ENCODE measurements at places on chromosomes 13 and 19.
A peak's percentile ranks its signal among the peaks of the same experiment; 100 is the strongest.

- DNase-seq, result no peak
These were observed 44.7 kb downstream of the ARHGEF18 start for GRCh38 chr19:7393459-7393858.

DNA sequence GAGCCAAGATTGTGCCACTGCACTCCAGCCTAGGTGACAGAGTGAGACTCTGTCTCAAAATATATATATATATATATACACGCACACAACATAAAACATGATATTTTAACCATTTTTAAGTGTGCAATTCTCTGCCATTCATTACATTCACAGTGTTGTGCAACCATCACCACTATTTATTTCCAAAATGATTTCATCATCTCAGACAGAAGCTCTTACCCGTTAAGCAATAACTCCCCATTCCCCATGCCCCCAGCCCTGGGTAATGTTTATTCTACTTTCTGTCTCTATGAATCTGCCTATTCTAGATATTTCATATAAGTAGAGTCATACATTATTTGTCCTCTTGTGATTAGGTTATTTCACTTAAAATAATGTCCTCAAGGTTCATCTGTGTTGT, 20.3 kb downstream of the WDR88 start:
- DNase-seq, result no peak

GRCh38 chr19:5850743-5851293, 431 bp downstream of the FUT3 start:
- no peak for DNase-seq

DNA sequence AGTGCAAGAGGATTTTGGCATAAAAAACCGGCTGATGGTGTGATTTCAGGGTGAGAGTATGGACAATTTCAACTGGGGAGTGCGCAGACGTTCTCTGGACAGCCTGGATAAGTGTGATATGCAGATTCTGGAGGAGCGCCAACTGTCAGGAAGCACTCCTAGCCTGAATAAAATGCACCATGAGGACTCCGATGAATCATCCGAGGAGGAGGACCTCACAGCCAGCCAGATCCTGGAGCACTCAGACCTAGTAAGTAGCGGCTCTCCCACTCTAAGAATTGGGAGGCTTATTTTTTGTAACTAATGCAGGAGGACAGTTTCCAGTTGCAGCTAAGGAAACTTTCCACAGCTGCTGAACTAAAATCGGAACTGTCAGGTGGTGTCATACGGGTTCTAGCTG, 53.6 kb downstream of the ZAR1L start:
- DNase-seq, result peak; percentile 87

- DNase-seq, result no peak
These were observed 428 bp downstream of the RASAL3 start for GRCh38 chr19:15463861-15464371.

- DNase-seq, result no peak
These were observed 22.3 kb upstream of the TNFSF11 start for GRCh38 chr13:42551611-42552010.

GRCh38 chr19:48955308-48955958, 758 bp downstream of the BAX start:
- no peak for DNase-seq

GRCh38 chr19:507286-508203, at the start of gene TPGS1:
TPGS1 (plus strand) TSS chr19:507497; CDS start chr19:507507, 10 bp downstream.
- peak; percentile 85 for DNase-seq

DNA sequence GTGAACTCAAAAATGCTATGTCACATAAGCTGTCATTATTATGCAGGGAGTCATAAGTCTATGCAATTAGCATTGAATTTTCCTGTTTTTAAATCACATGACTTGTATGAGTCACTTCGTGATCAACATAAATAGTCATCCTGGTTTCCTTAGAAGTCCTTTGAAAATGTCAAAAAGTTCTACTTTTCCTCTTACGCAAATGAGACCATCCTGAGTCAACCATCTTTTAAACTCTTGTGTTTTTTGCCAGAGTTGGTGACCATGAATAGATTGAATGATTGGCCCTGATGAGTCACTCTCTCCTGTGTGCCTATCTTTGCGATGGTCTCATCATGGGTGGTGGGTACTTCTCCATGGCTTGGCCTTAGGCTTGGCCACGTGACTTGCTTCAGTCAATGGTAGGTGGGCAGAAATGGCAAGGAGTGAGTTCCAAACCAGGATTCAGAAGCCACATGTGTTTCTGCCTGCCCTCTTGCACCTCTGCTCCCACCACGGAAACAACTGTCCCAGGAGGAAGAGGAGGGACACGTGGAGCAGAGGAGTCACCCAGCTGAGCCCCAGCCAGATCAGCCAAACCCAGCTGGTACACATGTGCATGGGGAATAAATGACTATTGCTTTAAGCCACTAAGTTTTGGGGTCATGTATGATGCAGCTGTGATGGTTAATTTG, 123.5 kb upstream of the CACNA1A start:
- no peak for DNase-seq

- no peak for DNase-seq
These were observed 11.7 kb upstream of the OVOL3 start for GRCh38 chr19:36099166-36099785.

- no peak for DNase-seq
These were observed 15.9 kb upstream of the PAK4 start for GRCh38 chr19:39109641-39110040.

- no peak for DNase-seq
These were observed 12.8 kb upstream of the ADGRL1 start for GRCh38 chr19:14218620-14219330.

GRCh38 chr13:20561741-20562140, 5.2 kb upstream of the IFT88 start:
- no peak for DNase-seq

GRCh38 chr13:77863144-77863543, 55.5 kb downstream of the EDNRB start:
- DNase-seq, result no peak

GRCh38 chr13:30141775-30142485, 165.4 kb downstream of the KATNAL1 start:
- DNase-seq, result no peak

DNA sequence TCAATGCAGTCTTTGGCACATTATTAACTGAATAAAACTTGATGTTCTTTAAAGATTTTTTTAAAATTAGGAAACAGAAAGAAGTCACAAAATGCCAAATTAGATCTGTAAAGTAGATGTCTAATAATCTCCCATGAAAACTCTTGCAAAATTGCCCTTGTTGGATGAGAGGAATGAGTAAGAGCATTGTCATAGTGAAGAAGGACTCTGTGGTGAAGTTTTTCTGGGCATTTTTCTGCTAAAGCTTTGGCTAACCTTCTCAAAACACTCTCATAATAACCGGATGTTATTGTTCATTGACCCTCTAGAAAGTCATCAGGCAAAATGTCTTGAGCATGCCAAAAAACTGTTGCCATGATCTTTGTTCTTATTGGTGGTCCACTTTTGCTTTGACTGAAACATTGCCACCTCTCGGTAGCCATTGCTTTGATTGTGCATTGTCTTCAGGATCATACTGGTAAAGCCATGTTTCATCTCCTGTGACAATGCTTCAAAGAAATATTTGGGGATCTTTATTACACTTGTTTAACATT, 549.3 kb downstream of the LIG4 start:
- DNase-seq, result no peak

DNA sequence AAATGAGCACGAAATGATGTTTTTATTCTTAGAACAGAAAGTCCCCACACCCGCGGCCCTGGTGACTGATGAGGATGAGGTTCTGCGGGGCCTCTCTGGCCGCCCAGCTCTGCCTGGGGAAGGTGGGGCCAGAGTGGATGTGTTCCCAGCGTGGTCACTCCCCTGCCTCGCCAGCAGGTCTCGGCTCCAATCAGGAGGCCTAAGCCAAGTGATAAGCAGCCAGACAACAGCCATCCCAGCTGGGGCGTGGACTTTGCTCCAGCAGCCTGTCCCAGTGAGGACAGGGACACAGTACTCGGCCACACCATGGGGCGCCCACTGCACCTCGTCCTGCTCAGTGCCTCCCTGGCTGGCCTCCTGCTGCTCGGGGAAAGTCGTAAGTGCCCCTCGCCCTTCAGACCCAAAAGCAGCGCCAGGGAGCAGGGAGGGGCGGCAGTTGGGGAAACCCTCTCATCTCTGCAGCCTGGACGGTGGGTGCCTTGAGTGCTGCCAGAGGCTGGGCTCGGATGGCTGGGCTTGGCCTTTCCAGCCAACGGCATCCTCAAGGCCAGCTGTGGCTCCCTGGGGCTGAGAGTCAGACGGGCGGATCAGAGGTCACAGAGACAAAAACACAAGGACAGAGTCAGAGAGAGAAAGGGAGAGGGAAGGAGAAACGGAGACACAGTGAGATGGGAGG, at the start of gene F10:
TSS of gene F10 (plus strand) at position 250 of the 676 bp plus-strand sequence. CDS start at position 307, 57 bp downstream.
- peak; percentile 75 for DNase-seq

DNA sequence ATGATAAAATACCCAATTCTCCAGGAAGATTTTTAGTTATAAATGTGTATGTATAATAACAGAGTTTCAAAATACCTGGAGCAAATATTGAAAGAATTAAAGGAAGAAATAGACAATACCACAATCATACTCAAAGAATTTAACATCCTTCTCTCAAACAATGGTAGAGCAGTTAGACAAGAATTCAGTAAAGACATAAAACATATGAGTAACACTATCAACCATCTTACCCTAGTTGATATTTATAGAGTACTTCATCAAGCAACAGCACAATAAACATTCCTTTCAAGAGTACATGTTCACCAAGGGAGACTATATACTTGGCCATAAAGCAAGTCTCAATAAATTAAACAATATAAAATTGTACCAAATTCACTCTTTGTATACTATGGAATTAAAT, 108.4 kb downstream of the DLEU7 start:
- DNase-seq, result no peak

DNA sequence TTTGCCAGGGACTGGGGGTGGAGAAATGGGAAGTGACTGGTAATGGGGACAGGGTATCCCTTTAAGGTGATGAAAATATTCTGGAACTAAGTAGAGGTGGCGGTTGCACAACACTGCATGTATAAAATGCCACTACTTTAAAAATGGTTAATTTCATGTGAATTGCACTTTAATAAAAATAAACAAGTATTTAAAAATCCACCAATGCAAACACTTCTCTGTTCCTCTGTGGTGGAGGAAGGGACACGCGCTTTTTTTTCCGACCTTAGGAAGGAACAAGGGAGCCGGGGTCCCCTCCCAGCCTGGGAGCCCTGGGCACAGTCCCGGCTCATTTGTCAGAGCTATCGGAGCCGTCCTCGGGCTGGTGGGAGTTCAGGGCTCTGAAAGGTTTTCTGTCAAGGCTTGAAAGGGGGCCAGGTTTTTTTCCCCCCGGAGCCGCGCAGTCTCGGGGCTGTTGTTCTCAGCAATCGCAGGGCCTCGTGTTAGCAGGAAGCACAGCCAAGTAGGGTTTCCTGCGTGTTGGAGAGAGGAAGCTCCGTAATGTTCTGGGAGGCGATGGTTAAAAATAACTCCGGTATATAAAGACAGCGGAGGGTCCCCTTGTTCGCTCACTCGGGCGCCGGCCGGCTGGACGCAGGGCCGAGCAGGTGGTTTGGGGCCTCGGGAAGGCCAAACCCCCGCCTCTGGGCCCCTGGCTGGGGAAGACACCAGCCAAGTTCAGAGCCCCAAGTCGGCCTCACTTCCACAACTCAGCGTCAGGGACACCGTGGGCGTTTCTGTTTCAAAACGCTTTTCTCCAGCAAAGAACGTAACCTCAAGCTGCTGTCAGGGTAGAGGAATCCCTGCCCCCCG, 41.2 kb upstream of the KLF2 start:
- peak; percentile 93 for DNase-seq

- DNase-seq, result no peak
These were observed 289.9 kb downstream of the DIAPH3 start for GRCh38 chr13:59873856-59874255.

GRCh38 chr19:22530042-22530441, 104.1 kb upstream of the ZNF492 start:
- DNase-seq, result no peak

- DNase-seq, result no peak
These were observed 44.4 kb upstream of the NPAS1 start for GRCh38 chr19:46975011-46975924.

- no peak for DNase-seq
These were observed 57.8 kb upstream of the FBXL3 start for GRCh38 chr13:77084755-77085154.

DNA sequence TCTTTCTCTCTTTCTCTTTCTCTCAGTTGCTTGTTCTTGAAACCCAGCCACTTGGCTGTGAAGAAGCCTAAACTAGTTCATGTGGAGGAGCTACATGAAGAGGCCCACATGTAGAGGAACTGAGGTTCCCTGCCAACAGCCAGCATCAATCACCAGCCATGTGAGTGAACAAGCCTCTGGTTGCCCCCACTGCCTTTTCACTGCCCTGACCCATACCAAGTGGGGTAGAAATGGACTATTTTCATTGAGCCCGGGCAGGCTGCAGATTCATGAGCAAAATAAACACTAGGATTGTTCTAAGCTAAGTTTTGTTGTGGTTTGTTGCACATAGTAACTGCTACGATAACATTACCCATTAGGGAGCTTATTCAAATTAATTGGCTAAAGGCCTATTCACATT, 78.7 kb upstream of the FAM216B start:
- no peak for DNase-seq

GRCh38 chr19:47569331-47569730, 3.6 kb downstream of the ZNF541 start:
- no peak for DNase-seq

DNA sequence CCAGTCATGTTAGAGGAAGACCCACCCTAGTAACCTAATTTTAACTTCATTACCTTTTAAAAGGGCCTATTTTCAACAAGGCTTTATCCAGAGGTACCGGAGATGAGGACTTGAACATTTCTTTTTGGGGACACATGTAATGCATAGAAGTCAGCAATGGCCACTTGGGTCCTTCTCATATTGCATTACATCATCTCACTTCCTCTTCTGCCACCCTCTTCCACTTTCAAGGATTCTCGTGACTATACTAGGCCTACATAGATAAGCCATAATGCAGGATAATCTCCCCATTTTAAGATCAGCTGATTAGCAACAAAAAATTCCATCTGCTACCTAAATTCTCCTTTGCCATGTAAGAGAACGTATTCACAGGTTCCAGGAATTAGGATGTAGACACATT, 557.2 kb downstream of the KCTD12 start:
- DNase-seq, result no peak

GRCh38 chr19:58325311-58326022, 1.3 kb upstream of the ZSCAN22 start:
- no peak for DNase-seq

DNA sequence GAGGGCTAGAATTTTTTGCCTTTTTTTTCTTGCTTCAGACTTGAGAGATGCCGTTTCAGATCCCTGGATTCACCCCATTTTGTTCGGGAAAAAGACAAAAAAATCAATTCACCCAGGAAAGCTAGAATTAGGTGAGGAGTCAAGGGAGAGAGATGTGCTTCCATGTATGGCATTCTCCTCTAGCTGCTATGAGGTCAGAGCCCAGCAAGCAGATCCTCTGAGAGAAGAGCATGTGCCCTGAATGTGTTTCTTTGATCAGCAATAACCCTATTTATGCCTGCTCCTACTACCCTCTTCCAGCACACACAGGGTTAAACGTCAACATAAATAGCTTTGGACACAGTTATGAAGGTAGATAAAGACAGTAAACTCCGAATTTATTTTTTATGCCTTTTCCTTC, 53.6 kb downstream of the NDFIP2 start:
- DNase-seq, result no peak

GRCh38 chr13:44668688-44669087, 92.6 kb upstream of the TSC22D1 start:
- no peak for DNase-seq
